ELF-1 (cell line): ENCODE measurements at places on chromosomes 13 and 19.

GRCh38 chr19:4576016-4576933 lies 16.8 kb upstream of the SEMA6B start:
- DNase-seq: peak; percentile 85

GRCh38 chr13:21347753-21348318 lies 111.3 kb downstream of the ZDHHC20 start:
- DNase-seq: no peak

GRCh38 chr13:108915095-108915633 lies 285.8 kb downstream of the MYO16 start:
- no peak for DNase-seq

DNA sequence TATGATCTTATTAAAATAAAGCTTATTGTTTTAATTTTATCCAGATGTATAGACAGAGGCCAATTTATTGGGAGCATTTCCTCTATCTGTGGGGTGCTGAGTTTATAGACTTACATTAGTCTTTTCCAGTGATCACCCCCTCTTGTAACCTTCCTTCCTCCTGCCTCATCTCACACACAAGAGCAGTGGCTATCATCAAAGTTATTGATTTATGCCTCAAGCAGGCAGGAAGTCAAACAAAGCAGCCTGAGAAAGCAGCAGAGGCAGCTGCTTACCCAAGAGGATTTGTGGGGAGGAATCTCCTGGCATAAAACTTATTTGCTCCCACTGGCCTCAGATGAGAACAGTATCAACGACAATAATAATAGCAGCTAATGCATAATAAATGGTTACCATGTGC lies 26.3 kb upstream of the DCLK1 start:
- DNase-seq: no peak

DNA sequence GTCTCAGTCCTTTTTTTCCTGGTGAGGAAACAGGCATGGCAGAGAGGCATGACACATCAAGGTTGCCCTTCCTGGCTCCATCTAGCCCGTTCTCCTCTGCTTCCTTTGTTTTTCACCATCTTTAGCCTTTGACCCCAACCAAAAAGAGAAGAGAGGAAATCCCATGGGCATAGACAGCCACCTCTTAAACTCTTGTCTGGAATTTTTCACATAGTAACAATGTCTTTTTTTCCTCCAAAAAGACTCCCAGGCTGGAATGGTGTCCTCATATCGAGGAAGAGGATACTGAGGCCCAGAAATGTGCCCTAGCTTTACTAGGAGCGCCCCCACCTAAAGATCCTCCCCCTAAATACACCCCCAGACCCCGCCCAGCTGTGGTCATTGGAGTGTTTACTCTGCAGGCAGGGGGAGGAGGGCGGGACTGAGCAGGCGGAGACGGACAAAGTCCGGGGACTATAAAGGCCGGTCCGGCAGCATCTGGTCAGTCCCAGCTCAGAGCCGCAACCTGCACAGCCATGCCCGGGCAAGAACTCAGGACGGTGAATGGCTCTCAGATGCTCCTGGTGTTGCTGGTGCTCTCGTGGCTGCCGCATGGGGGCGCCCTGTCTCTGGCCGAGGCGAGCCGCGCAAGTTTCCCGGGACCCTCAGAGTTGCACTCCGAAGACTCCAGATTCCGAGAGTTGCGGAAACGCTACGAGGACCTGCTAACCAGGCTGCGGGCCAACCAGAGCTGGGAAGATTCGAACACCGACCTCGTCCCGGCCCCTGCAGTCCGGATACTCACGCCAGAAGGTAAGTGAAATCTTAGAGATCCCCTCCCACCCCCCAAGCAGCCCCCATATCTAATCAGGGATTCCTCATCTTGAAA lies at the start of gene GDF15:
Gene GDF15 (plus strand): TSS at position 484 of the 868 bp plus-strand sequence. CDS start 32 bp downstream, at position 516.
- peak; percentile 88 for DNase-seq

DNA sequence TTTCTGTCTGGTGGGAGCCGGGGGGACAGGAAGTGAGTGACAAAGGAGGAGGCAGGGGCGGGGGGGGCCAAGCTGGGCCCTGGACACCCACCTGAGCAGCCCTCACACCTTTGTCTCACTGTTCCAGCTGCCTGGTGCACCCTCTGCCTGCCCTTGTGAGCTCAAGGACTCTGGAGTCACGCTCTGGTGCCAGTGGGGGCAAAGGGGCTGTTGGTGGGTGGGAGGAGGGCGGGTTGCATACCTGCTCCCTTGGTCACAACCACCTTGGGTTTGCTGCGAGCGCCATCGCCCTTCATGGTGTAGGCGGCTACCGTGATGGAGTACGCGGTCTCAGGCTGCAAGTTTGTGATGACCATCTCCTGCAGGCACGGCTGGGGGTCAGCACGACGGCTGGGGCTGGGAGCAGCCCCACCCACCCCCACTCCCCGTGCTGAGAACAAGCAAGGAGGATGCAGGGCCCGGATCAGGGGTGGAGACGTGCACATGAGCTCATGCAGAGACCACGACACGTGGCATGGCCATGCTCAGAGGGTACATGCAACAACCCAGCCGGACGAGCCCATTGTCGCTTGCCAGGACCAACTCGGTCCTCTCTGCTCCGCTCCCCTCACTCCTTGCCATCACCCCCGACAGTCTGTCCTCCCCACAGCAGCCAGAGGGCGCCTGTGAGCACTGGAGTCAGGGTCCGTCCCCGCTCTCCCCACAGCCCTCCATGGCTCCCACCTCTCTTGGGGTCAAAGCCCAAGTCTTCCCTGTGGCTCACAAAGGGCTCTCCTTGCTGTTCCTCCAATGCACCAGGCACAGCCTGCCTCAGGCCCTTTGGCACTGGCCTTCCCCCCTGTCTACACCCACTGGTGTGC lies 114.9 kb downstream of the PTPRS start:
- DNase-seq: peak; percentile 55

- no peak for DNase-seq
These were observed 2.1 kb upstream of the HAMP start for GRCh38 chr19:35279985-35280821.

- DNase-seq: no peak
These were observed at the start of gene GPR183 for GRCh38 chr13:99307247-99307646. Gene GPR183 (minus strand): TSS chr13:99307399. CDS start chr13:99296145, 11,254 bp downstream.

GRCh38 chr19:29676586-29676985 lies 11.3 kb downstream of the PLEKHF1 start:
- DNase-seq: no peak

DNA sequence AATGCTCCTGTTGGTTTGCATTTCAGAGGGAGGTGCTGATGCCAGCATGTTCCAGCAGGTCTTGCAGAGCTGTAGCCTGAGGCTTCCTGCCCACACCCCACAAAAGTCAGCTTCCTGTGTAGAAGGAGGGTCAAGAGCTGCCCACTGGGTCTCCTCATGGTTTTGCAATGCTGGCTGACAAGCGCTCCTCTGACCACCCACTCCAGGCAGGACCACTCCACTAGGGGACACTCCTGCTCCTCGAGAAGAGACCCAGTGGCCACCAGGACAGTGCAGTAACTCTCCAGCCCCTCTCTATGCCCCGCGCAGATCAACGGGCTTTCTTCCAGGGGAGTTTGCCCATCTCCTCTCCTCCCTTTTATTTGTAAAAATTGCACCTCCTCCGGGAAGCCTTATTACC lies 72.9 kb upstream of the UQCRFS1 start:
- DNase-seq: peak; percentile 71

- peak; percentile 81 for DNase-seq
These were observed 168.7 kb downstream of the KDM4B start for GRCh38 chr19:5137571-5138124.

DNA sequence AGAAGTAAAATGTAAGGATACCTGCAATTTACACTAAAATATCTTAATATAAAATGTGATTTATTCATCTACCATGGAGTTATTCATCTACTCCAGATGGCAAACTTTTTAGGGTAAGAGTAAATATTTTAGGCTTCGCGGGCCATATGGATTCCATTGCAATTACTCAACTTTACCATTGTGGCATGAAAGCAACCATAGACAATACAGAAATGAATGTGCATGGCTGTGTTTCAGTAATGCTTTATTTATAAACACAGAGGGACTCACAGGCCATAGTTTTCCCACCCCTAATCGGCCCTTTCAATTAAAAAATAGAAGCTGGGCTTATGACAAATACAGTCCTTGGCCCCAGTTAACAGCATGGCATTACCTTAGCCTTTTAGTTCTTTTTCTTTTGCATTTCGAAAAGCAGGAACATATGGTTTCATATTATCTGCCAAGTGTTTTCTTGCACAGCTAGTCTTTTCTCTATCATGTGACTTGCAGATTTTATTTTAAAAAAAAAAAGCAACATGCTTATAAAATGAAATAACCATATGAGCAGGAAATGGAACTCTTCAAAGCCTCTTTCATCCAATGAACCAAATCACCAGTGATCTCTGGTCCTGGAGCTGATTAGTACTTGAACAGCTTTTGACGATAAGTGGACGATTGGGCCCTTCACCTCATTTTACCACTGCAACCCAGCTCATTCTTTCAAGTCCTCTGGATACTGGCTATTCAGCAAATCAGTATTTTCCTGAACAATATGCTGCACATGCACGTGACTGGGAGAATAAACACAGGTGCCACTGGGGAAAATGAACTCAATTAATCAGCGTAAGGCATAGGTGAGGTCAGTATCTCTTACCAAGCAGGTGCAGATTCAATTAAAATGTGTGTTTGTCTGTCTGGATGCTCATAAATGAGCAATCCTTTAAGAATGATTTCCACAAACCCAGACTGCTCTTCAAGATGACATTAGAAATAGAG lies 63.9 kb downstream of the LHFPL6 start:
- no peak for DNase-seq

DNA sequence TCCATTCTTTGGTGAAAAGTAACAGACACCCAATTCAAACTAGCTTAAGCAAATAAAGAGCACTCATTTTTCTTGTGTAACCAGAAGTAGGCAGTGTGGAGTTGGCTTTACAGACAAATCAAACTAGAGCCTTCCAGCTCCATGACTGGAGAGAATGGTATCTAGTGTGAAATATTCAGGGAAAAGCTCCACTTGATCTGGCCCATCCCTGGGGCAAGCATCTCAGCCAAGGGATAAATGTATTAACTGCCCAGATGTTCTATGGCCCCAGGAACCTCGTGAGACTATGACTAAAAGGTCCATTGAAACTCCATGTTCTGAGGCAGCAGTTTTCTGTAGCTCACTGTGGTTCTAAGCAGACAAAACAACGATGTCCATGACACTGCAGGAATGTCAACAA lies 49.9 kb downstream of the TBC1D4 start:
- DNase-seq: no peak

DNA sequence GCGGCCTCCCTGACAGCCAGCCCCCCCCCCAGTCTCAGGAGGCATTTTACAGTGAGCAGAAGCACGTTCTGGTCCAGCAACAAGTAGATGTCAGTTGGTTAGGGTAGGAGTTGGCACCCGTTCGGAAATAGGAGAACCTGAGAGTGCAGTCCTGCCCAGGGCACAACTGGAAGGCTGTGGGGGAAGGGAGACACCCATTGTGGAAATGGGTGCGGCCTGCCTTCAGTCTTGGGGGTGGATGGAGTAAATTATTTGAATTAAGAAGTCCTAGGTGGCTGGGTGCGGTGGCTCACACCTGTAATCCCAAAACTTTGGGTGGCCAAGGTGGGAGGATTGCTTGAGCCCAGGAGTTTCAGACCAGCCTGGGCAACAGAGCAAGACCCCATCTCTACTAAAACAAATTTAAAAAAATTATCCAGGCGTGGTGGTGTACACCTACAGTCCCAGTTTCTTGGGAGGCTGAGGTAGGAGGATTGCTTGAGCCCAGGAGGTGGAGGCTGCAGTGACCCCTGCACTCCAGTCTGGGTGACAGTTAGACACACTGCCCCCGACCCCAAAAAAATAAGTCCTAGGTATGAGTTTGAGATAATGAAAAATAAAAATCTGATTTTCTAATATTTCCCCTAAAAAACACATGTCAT lies 1.2 kb downstream of the CIRBP start:
- DNase-seq: no peak

DNA sequence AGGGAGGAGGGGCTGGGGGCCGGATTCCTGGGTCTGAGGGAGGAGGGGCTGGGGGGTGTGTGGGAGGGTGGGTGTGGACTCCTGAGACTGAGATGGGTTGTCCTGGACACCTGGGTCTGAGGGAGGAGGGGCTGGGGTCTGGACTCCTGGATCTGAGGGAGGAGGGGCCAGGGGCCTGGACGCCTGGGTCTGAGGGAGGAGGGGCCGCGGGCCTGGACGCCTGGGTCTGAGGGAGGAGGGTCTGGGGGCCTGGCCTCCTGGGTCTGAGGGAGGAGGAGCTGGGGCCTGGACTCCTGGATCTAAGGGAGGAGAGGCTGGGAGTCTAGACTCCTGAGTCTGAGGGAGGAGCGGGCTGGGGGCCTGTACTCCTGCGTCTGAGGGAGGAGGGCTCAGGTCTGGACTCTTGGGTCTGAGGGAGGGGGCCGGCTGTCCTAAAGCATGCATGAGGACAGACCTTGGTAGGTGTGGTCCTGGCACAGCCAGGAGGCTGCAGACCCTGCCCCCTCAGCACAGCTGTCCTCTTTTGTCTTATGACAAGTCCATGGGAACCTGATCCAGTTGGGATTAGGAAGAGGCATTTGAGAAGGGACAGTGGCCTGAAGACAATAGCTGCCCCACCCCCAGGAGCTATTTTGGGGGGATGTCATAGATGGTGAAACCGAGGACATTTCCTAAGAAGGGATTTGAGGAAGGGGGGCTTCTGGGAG lies 1.3 kb downstream of the TNNT1 start:
- peak; percentile 75 for DNase-seq

DNA sequence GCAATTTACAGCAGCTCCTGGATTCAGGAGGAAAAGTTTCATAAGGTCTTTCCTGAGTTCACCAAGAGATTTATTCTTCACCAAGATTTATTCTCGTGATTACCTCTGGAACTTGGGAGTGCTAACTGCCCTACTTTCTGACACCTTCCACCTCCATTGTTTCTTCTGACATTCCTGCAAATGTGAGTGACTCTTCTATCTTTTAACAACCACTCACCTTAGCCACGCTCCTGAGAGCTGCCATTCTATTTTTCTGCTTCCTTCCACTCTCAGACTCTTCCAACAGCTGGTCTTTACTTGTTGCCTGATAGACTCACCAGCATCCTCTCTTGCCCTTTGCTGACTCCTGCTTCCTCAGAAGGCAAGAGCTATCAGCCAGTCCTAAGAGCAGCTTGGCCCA lies 11.5 kb upstream of the CBY2 start:
- DNase-seq: no peak

GRCh38 chr13:41756198-41756880 lies 204.6 kb downstream of the VWA8 start:
- DNase-seq: no peak

GRCh38 chr19:5648464-5648863 lies 25.6 kb downstream of the SAFB start:
- no peak for DNase-seq

DNA sequence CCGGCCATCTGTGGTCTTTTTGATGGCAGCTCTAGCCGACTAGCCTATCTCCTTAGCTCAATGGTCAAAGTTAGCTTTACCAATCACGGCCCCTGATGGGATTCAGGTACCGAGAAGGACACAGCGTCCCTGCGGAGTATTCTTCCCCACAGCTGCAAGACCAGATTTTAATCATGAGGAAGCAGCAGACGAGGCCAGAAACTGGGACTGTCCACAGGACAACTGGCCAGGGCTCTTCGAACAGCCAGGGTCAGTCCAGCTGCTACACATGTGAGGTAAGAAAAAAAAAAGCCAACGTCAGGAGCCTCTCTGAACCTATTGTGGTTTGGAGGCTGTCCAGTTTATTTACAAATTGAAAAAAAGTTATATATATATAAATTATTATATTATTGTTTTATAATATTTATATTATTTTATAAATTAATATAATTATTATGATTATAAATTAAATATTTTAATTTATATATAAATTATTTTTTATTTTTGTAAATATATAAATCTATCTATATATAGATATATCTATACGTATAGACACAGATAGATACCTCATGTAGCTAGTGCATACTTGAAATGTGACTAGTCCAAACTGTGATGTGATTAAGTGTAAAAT lies 10.8 kb downstream of the RINL start:
- DNase-seq: no peak
